Glutamatergic neuron (in vitro differentiated cells): ENCODE measurements at places on chromosomes 5 and 9. TPM values are rescaled to one million over a fixed set of nuclear protein-coding genes. Genes with fewer than 3 reads are reported as not detected.

ZNF474 gene
- 0.64 TPM for total RNA-seq

CARTPT gene
- total RNA-seq = not detected

NKD2 gene
- total RNA-seq = 41.7 TPM

PCDHA9 gene
- 18.9 TPM for total RNA-seq

NRG2 gene
- 0.81 TPM for total RNA-seq

IQGAP2 gene
- 1.4 TPM for total RNA-seq

MARCOL gene
- not detected for total RNA-seq

VCAN gene
- 152 TPM for total RNA-seq

DNA sequence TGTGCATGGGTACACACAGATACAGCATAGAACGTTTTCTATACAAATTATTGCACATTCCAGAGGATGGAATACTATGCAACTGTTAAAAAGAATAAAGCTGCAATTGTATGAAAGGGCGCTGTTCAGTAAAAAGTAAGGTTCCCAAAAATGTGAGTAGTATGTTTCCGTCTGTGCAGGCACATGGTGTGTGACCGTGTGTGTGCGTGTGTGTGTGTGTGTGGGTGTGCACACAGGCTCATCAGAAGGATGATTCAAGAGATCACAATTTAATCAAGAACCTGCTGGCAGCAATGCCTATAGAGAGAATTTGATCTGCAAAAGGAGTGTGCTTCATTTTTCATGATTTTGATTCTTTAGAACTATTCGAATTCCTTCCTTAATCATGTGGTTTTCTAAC lies 76.3 kb downstream of the SEMA4D start:
- H3K27ac ChIP-seq = no peak overlapping the region
- H3K36me3 ChIP-seq = peaks cover 6% of the 10 kb centered on the region
- H3K4me1 ChIP-seq = peaks cover 8% of the 10 kb centered on the region
- no peak overlapping the region for H3K4me3 ChIP-seq
- DNase-seq = no peak

- no peak for DNase-seq
- H3K4me3 ChIP-seq = no peak overlapping the region
- H3K27me3 ChIP-seq = peaks cover 2% of the 10 kb centered on the region
- H3K36me3 ChIP-seq = no peaks in the 10 kb centered on the region
- H3K27ac ChIP-seq = no peak overlapping the region
- H3K4me1 ChIP-seq = no peaks in the 10 kb centered on the region
Observed at GRCh38 chr5:143870362-143870761, 58.4 kb downstream of the HMHB1 start.

DNA sequence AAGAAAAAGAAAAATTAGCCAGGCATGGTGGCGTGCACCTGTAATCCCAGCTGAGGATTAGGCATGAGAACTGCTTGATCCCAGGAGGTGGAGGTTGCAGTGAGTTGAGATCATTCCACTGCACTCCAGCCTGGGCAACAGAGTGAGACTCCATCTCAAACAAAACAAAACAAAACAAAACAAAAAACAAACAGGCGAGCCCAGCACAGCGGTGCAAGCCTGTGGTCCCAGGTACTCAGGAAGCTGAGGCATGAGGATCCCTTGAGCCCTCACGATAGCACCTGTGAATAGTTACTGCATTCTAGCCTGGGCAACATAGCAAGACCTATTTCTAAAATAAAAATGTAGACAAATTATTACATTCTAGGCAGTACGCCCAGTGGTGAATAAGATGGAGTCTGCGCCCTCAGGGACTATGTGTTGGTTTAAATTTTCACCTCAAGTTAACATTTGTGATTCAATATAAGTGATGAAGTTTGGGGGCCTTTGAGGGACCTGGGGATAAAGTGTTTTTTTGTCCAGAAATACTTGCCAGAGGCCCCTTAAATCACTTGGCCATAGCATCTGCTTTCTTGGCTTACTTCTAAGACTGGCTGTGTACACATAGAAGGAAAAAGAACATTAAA lies 3.4 kb upstream of the GAPVD1 start:
- H3K4me3 ChIP-seq = no peak overlapping the region
- no peak for DNase-seq

DNA sequence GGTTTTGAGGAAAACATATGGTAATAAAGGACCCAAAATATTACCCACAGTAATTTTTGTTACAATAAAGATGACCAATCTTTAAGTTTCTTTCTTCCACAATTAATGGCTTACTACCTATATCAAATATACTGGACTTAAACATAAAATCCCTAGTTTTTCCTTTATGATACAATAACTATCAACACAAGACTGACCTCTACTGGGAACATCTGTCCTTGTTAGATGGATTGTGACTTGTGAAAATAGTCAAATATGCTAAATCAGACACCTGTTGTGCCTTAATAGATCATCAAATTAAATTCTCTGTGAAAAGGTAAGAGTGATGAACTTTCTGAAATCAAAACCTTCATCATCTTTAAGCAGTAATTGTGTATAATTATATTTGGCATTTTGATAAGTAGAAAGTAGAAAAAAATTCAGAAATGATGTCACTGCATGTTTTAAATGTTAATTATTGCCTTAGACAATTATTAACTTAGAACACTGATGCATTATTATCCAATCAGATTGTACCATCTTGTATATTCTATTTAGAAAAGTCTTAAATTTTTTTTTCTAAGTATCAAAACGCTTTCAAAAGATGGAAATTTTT lies 113.6 kb downstream of the DEPDC1B start:
- H3K27me3 ChIP-seq = no peaks in the 10 kb centered on the region
- no peaks in the 10 kb centered on the region for H3K4me1 ChIP-seq
- H3K27ac ChIP-seq = no peak overlapping the region
- no peak overlapping the region for H3K4me3 ChIP-seq
- no peaks in the 10 kb centered on the region for H3K36me3 ChIP-seq

DNA sequence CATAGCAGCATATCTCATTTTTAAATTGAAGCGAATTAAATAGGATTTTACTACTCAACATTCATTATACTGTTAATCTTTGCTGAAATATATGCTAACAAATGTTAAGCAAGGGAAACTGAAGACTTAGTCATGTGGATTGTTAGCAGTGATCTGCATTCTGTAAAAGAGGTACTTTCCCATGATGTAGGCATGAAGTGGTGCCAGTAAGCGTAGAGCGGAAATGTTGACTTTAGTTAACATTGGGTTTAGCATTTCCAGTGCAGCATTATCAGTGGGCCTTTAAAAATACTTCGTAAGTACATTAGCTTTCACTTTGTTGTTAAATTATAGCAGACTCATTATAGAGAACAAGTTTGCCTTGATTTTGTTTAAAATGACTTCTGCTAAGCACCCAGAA lies 130.3 kb downstream of the CDC42SE2 start:
- DNase-seq = no peak
- H3K4me1 ChIP-seq = no peaks in the 10 kb centered on the region
- no peak overlapping the region for H3K27ac ChIP-seq
- peaks cover 7% of the 10 kb centered on the region for H3K36me3 ChIP-seq
- H3K27me3 ChIP-seq = peaks cover 5% of the 10 kb centered on the region

- H3K27me3 ChIP-seq = no peaks in the 10 kb centered on the region
- H3K4me3 ChIP-seq = no peak overlapping the region
- H3K36me3 ChIP-seq = no peaks in the 10 kb centered on the region
- no peaks in the 10 kb centered on the region for H3K4me1 ChIP-seq
- DNase-seq = no peak
Observed at GRCh38 chr5:109309326-109310063, 100.3 kb downstream of the PJA2 start.

DNA sequence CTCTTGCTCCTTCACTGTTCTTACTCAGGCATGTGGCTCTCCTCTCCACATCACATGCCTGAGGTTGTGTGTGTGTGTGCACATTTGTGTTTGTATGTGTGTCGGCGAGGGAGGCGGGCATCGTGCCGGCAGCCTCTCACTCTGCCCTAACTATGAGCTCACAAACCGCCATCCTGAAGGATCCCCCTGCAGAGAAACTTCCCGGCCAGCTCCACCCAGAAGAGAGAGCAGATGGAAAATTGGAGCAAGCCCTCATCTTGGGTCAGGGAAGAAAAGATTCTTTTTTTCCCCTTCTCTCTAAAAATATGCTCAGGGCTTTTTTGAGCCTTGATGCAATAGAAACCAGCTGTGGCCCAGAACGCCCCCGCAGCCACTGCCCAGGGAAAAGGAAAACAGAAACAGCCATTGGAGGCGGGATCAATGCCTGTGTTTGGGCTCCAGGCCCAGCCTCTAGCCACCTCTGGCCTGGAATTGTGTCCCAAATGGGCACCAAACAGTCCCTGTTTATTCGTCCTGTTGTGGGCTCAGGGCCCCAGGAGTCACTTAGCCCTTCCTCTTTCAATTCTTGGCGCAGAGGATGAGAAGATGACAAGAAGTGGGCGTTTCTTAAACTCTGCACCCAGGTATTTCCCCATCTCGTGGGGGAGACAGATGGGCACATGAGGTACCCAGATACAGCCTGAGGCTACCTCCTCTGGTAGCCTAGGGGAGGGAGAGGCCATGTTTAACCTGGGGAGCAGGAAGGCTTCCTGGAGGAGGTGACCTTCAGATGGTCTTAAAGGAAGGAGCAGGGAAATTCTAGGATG lies 151.5 kb downstream of the RGS3 start:
- peaks cover 10% of the 10 kb centered on the region for H3K4me1 ChIP-seq
- peaks cover 17% of the 10 kb centered on the region for H3K27me3 ChIP-seq
- H3K36me3 ChIP-seq = no peaks in the 10 kb centered on the region
- H3K4me3 ChIP-seq = no peak overlapping the region
- H3K27ac ChIP-seq = no peak overlapping the region

- H3K4me3 ChIP-seq = no peak overlapping the region
- no peaks in the 10 kb centered on the region for H3K4me1 ChIP-seq
- peaks cover 12% of the 10 kb centered on the region for H3K36me3 ChIP-seq
- no peak for DNase-seq
- H3K27me3 ChIP-seq = no peaks in the 10 kb centered on the region
- no peak overlapping the region for H3K27ac ChIP-seq
Observed at GRCh38 chr9:82498541-82499317, 510.2 kb downstream of the SPATA31D1 start.

- H3K36me3 ChIP-seq = peaks cover 4% of the 10 kb centered on the region
- H3K27ac ChIP-seq = no peak overlapping the region
- H3K4me3 ChIP-seq = no peak overlapping the region
- H3K4me1 ChIP-seq = no peaks in the 10 kb centered on the region
Observed at GRCh38 chr5:61289669-61290306, 42.3 kb upstream of the ZSWIM6 start.

DNA sequence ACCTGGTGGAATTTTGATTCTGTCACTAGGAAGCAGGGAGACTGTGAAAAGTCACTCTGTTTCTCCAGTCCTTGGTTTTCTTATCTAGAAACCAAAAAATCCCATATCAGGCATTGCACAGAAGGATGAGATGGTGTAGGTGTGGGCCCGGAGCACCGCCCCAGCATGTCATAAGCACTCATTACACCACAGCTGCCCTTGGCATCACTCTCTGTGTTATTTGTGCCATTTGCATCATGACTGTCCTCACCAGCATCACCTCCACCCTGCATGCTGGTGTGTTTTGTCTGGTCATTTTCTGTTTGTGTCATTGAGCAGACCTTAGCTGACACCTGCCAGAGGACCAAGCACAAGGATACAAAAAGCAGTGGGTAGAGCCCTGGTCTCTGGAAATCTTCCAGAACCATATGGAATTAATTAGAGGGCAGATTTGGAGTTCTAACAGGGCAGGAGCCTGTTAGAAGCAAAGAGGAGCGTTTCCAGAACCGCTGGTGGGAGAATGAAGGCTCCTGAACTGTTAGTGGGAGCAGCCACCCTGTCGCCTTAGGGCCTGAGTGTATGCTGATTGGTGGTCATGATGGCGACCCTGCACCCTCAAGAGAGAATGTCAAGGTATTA lies 99.3 kb downstream of the AMBP start:
- H3K4me3 ChIP-seq = no peak overlapping the region
- H3K4me1 ChIP-seq = peaks cover 6% of the 10 kb centered on the region
- no peak overlapping the region for H3K27ac ChIP-seq
- peaks cover 7% of the 10 kb centered on the region for H3K27me3 ChIP-seq
- DNase-seq = no peak

DNA sequence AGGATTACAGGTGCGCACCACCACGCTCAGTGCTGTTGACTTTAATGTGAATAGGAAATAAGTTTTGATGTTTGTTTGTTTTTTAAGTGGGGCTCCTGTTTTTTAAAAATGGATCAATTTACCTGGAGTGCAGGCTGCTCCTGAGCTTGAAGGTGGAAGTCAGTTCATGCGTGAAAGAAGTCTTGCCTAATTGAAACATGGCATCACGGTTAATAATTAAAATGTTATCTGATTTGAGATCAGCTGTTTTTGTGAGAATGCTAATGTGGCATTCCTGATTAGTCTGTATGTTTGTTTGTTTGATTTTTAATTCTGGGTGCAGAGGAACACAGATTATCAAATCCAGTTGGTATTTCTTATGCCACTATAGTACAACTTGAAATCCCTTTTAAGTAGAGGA lies 6.5 kb downstream of the SFXN1 start:
- H3K4me1 ChIP-seq = peaks cover 5% of the 10 kb centered on the region
- no peak for DNase-seq
- H3K27ac ChIP-seq = no peak overlapping the region
- H3K4me3 ChIP-seq = no peak overlapping the region

DNA sequence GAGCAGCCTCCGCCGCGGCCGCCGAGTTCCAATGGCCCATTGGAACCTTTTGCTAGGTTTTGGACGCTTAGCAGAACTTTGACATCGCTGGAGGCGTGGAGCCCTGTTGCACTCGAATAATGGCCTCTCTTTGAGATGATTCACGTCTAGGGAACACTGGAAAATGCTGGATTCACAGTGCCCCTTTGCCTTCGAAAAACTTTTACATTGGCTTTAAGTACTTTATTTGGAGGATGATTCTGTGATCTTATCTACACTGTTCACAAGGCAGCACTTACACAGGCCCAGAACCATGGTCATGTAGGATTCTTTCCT lies 536 bp upstream of the PPIC start:
- DNase-seq = no peak
- H3K4me1 ChIP-seq = peaks cover 2% of the 10 kb centered on the region
- H3K36me3 ChIP-seq = no peaks in the 10 kb centered on the region

GRCh38 chr9:13787234-13787833 lies 507.8 kb upstream of the MPDZ start:
- no peak overlapping the region for H3K4me3 ChIP-seq
- no peaks in the 10 kb centered on the region for H3K36me3 ChIP-seq
- peaks cover 4% of the 10 kb centered on the region for H3K4me1 ChIP-seq
- H3K27ac ChIP-seq = no peak overlapping the region

- no peak overlapping the region for H3K27ac ChIP-seq
- H3K36me3 ChIP-seq = peaks cover 6% of the 10 kb centered on the region
- H3K27me3 ChIP-seq = peaks cover 4% of the 10 kb centered on the region
Observed at GRCh38 chr9:130073373-130073772, 19.7 kb downstream of the GPR107 start.

GRCh38 chr5:57111993-57112392 lies 61.9 kb upstream of the GPBP1 start:
- H3K27ac ChIP-seq = no peak overlapping the region
- H3K27me3 ChIP-seq = peaks cover 3% of the 10 kb centered on the region
- H3K4me3 ChIP-seq = no peak overlapping the region
- DNase-seq = no peak
- H3K36me3 ChIP-seq = no peaks in the 10 kb centered on the region
- no peaks in the 10 kb centered on the region for H3K4me1 ChIP-seq

DNA sequence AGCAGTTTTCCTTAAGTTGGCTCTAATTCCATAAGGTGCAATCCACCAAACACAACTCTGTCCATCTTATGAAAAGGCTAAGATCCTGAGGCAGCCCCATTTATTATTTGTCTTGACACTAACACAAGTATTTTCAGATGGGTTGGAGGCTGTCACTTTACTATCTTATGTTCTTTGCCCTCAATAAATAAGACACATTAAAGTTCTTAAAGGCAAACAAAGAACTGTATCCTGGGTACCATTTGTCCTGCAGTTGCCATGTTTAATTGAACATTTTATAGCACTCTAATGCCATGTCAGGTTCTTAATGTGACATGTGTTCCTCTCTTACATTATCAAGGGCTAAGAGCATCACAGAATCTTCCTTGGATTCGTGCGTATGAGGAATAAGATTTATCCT lies 189.5 kb upstream of the SNX2 start:
- H3K27me3 ChIP-seq = peaks cover 2% of the 10 kb centered on the region
- H3K36me3 ChIP-seq = no peaks in the 10 kb centered on the region
- no peak for DNase-seq
- H3K4me1 ChIP-seq = peaks cover 23% of the 10 kb centered on the region
